H9 (cell line): ENCODE measurements at places on chromosomes 13 and 19.

- DNase-seq, result no peak
Measured at GRCh38 chr13:48551329-48551728, 18.4 kb upstream of the RCBTB2 start.

GRCh38 chr13:79775830-79776229 lies 294.9 kb downstream of the NDFIP2 start:
- no peak for DNase-seq

DNA sequence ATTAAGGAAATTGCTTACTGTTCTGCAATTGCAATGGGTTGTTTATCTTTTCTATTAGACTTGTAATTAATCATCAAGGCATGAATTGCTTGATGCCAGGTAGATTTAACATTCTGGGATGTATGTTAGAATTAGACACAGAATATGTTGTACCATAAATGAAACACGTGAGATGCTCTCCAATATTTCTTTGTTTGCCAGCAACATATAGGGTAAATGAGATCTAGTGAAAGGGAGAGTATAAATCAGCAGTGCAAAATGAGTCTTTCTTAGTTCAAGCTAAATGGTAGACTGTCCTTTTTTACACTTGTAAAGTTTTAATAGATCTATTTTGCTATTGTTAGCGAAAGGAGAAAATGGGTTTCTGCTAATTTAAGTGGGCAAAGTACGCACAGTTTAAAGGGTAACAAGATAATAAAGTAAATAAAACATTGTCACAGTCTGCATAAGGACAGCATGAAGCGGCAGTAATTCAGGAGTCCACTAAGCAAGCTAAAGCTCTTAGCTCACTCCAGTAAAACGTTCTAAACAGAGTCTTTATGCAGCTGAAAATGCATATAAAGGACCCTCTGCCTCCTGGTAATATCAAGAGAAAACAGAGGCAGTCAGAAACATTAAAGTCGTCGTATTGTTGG lies 1137.1 kb downstream of the OLFM4 start:
- DNase-seq, result no peak

DNA sequence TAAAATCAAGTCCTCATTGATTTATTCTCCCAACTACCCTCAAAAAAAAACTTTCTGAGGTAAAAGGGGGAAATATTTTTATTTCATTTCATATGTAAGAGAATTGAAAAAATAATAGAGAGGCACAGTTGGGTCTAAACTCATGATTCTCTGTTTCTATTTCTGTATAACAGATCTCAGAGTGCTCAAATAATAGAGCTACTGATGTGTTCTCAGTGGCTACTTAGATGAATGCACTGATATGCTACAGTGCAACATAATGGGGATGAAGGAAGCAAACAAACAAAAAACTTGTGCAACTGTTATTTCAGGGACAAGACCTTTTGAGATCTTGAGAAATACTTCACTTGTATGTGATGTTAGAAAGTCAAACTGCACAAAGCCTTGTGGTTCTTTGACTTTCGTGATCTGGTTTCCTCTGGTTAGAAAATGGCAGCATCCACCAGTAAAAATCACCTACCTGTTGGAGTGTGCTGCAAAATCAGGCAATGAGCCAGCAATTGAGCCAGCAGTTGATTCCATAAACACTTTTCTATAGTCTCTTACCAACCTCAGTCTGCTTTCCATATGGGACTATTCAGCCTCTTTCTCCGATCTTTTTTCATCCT lies 9.7 kb upstream of the DACH1 start:
- no peak for DNase-seq

- DNase-seq, result no peak
Measured at GRCh38 chr19:57269515-57270250, 10.6 kb upstream of the ZNF460 start.

DNA sequence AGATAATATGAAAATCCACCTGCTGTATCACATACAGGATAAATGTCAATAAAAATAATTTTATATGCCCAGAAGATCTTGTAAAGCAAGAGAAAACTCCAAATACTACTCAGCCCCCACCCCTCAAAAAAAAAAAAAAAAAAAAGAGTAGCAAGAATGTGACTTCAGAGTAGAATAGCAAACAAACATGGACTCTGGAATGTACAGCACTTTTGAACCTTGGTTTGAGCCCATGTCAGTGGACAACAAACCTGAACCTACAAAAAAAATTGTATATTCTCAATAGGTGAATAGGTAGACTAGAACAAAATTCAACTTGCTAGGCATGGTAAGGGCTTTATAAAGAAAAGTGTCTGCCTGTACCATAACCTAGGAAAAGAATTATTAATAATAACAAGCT lies 428.0 kb downstream of the SLITRK6 start:
- DNase-seq, result no peak

DNA sequence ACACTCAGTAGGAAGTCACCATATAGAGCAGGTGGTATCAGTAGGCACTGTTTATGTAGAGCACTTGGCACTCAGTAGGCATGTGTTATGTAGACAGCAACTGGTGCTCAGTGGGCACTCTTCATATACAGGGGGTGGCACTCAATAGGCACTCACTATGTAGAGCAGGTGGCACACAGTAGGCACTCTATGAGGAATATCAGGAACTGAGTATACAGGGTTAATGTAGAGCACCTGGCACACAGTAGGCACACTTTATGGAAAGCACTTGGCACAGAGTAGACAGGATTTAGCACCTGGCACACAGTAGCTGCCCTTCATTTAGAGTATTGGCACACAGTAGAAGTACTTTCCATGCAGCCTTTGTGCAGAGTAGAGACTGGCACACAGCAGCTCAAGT lies 1.1 kb upstream of the CYP4F3 start:
- DNase-seq, result no peak

GRCh38 chr13:31803311-31803710 lies 64.0 kb downstream of the RXFP2 start:
- no peak for DNase-seq

DNA sequence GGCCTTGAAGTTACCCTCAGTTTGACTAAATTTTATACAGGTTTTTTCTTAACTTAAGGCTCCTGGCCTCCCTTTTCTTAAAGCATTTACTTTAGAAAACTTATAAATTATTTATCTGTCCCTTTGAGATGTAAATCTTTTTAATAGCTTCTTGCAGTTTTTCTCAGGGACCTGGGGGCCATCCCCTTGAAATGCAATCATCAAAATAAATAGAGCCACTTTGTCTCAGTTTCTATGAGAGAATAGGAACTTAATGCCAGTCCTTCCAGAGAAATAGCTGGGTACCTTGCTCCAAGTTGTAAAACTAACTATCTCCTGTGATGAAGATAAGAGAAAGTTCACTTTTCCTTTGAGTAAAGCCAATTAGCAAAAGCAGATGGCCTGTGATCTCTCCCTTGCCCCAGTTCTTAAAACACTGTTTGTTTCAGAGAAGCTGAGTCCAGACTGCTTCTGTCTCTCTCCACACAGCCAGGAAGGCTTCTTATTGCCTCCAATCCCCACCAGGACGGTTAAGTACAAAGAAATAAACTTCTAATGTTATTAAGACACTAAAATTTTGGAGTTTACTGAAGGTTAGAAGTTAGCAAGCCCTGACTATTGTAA lies 913.1 kb downstream of the OLFM4 start:
- DNase-seq, result no peak

DNA sequence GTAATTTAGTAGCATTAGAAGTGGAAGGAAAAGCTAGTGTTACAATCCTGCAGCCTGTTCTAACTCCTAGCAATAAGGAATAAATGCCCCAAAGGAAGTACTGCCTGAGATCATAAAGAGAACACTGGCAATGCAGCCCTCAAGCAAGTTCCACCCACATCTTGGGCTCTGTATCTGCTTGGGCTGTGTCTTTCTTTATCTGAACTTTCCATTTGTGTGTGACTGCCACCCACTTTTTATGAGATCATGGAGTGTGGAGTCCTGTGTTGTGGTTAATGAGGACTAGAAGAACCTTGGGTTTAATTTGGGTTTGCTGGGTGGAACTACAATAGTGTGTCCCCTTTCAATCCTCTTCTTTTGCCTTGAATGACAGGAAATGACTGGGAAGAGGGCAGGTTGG lies 38.2 kb downstream of the RFXAP start:
- no peak for DNase-seq

DNA sequence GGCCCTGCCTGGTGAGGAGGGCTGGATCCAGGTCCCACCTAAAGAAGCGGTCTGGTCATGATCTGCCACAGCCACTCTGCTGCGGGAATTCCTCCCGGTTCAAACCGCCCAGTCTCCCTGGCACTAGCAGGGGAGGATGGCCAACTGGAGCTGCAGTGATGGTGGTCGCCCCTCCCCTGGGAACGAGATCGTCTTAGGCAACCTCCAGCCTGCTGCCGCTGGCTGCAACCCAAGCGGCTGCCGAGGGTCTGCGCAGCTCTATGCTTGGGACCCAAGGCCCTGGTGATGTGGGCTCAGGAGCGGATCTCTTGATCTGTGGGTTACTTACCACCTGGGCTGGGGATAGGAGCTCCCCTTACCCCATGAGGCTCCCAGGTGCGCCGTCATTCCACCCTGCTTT lies 69.1 kb downstream of the TNFSF11 start:
- no peak for DNase-seq

GRCh38 chr13:44867825-44868224 lies 121.4 kb downstream of the NUFIP1 start:
- no peak for DNase-seq

DNA sequence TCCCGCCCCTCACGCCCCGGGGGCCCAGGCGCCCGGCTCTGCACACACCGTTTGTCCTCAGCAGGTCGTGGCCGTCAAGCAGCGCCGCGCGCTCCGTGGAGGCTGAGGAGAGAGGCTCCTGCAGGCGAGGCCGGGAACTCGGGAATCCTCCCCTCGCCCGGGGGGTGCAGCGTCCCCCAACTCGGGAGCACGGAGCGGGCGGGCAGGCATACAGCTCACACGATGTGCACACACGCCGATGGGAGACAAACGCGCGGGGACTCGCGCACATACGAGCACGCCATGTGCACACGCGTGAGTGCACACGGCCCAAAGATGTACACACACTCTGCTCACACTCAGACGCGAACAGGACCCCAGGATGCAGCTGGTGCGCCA lies 703 bp downstream of the CLEC4G start:
- DNase-seq, result no peak

- no peak for DNase-seq
Measured at GRCh38 chr13:75417012-75417384, 65.0 kb downstream of the TBC1D4 start.

DNA sequence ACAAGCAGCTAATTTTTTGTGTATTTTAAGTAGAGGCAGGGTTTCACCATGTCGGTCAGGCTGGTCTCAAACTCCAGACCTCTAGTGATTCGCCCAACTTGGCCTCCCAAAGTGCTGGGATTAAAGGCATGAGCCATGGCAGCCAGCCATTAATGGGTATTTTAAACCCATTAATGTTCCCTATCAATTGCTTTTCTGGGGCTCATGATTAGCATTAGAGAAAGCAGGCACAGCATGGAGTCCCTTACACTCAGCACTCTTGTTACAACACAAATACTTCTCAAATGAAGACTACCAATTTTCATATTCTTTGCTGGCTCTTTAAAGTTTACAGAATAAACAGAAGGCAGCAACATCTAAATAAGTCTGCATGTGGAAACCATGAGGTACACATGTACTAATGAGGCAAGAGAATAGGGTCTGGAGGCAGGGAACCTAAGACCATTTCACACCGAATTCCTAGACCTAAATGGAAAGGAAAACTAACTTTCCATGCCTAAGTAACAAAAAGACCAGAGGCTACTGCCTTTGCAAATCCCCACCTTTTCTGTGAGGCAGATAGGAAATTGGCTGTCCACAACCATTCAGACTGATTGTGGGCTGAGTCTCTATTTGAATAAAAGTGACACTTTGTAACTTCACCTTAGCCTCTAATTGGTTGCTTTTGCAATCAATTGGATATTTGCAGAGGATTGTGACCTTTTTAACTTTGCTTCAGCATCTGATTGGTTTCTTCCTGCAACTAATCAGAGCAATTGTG lies 21.2 kb downstream of the ZNF675 start:
- no peak for DNase-seq

GRCh38 chr19:47027586-47028088 lies 8.0 kb downstream of the NPAS1 start:
- no peak for DNase-seq

GRCh38 chr19:52923778-52924593 lies 758 bp upstream of the ZNF888 start:
- peak; percentile 79 for DNase-seq

- DNase-seq, result peak; percentile 90
Measured at GRCh38 chr19:6412447-6413091, 12.0 kb downstream of the KHSRP start.

GRCh38 chr13:34826432-34826831 lies 115.6 kb upstream of the NBEA start:
- no peak for DNase-seq

- peak; percentile 15 for DNase-seq
Measured at GRCh38 chr19:18737337-18737953, 53.7 kb downstream of the COMP start.

DNA sequence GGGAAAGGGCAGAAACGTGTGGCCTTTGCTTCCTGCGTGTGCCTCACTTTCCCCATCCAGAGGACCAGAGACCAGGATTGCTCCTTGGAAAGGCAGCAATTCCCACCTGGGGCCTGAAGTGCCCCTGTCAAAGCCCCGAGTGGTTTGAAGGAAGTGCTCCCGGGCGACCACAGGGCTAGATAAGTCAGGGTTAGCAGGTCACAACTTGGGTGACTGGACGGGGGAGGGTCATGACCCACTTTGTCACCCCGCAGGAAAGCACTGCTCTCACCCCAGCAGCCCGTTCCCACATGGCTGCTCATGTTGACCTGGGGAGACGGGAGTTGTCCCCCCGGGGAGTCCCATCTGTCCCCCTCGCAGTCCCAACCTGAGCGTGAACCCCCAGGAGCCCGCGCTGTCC lies 459 bp downstream of the PRAM1 start:
- no peak for DNase-seq

GRCh38 chr13:113955691-113956090 lies 18.2 kb downstream of the C13orf46 start:
- DNase-seq, result no peak

- no peak for DNase-seq
Measured at GRCh38 chr19:5246554-5247155, 94.0 kb downstream of the PTPRS start.

DNA sequence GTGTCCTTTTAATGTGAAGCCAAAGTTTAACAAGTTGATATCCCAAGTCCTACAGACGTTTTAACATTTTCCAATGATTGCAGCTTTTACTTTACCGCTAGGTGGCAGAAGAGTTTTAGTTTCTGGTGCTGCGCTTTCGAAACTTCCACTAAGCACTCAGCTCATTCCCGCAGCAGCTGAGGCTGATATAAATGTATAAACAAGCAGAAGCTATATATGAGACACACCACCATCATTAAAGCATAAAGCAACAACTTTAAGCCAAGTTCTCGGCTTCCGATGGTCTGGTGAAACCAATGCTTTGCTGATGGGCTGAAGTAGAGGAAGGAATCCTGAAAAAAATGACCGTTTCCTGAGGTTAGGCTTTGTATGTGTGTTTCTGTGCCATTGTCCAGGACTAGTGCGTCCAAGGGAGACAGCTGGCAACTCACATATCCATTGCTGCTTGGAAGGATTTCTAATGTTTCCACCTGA lies 753.9 kb downstream of the OLFM4 start:
- DNase-seq, result peak; percentile 33

GRCh38 chr13:29532821-29533220 lies 62.7 kb downstream of the SLC7A1 start:
- no peak for DNase-seq

GRCh38 chr19:39708594-39708993 lies 4.3 kb downstream of the LGALS14 start:
- DNase-seq, result no peak
